Caco-2 (cell line): ENCODE measurements at places on chromosomes 1 and 21. TPM values are rescaled to one million over a fixed set of nuclear protein-coding genes. Genes with fewer than 3 reads are reported as not detected.

The GPR52 gene
- 0.75 and 1.2 TPM in 2 replicates for total RNA-seq

The APOBEC4 gene
- not detected in 2 replicates for total RNA-seq

The NPL gene
- total RNA-seq: 3.5 and 4.8 TPM in 2 replicates

The ADGRL4 gene
- not detected in 2 replicates for total RNA-seq

The ACTL8 gene
- total RNA-seq: 79.3 and 88.9 TPM in 2 replicates

The IQGAP3 gene
- total RNA-seq: 35.8 and 37.6 TPM in 2 replicates

The FALEC gene
- total RNA-seq: 0.59 and 0.63 TPM in 2 replicates

The SYPL2 gene
- total RNA-seq: 0.32 and 0.45 TPM in 2 replicates

The SPRR2A gene
- not detected in 2 replicates for total RNA-seq

The LY9 gene
- not detected in 2 replicates for total RNA-seq

The EPRS1 gene
- total RNA-seq: 199 and 215 TPM in 2 replicates

The RPTN gene
- not detected in 2 replicates for total RNA-seq

The HJV gene
- total RNA-seq: not detected in 2 replicates

DNA sequence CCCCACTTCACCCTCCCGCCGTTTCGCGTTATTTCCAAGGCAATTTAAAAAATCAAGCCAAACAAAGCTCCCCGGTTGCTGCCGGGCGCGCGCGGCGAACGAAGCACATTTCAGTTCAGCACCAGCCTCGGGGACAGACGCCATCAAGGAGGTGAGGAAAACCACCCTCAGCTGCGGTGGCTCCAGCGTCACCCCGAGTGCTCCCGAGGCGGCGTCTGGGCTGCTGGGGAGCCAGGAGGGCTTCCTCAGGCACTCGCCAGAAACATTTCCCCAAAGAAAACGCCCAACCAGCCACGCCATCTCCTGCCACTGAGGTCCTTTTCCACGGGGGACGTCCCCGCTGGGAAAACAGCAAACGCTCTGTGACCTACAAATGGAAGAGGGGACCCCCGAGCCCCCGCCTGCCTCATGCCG is 623 bp downstream of the GNG4 start:
- DNase-seq: peak; percentile 77
- peak overlapping the region; percentile 57 for H3K4me3 ChIP-seq
- H3K36me3 ChIP-seq: no peaks in the 10 kb centered on the region
- peaks cover 18% of the 10 kb centered on the region for H3K4me1 ChIP-seq

GRCh38 chr1:202287196-202287595 is 54.5 kb downstream of the UBE2T start:
- no peak overlapping the region for H3K4me3 ChIP-seq
- no peaks in the 10 kb centered on the region; the same call in 1 of the 2 replicates for H3K4me1 ChIP-seq
- H3K27me3 ChIP-seq: no peaks in the 10 kb centered on the region
- no peaks in the 10 kb centered on the region for H3K36me3 ChIP-seq

GRCh38 chr1:59394706-59395425 is 98.0 kb downstream of the FGGY start:
- DNase-seq: no peak
- H3K4me3 ChIP-seq: no peak overlapping the region
- no peaks in the 10 kb centered on the region for H3K4me1 ChIP-seq

GRCh38 chr1:232863544-232864275 is 58.5 kb downstream of the MAP10 start:
- no peaks in the 10 kb centered on the region for H3K4me1 ChIP-seq
- H3K4me3 ChIP-seq: no peak overlapping the region
- no peaks in the 10 kb centered on the region; the same call in 1 of the 2 replicates for H3K27me3 ChIP-seq
- no peak overlapping the region for H3K27ac ChIP-seq
- DNase-seq: no peak
- H3K36me3 ChIP-seq: no peaks in the 10 kb centered on the region

GRCh38 chr1:229191066-229191674 is 79.7 kb upstream of the RAB4A start:
- no peak for DNase-seq
- no peak overlapping the region for H3K27ac ChIP-seq
- H3K4me1 ChIP-seq: no peaks in the 10 kb centered on the region
- no peaks in the 10 kb centered on the region for H3K36me3 ChIP-seq
- H3K27me3 ChIP-seq: no peaks in the 10 kb centered on the region
- H3K4me3 ChIP-seq: no peak overlapping the region

DNA sequence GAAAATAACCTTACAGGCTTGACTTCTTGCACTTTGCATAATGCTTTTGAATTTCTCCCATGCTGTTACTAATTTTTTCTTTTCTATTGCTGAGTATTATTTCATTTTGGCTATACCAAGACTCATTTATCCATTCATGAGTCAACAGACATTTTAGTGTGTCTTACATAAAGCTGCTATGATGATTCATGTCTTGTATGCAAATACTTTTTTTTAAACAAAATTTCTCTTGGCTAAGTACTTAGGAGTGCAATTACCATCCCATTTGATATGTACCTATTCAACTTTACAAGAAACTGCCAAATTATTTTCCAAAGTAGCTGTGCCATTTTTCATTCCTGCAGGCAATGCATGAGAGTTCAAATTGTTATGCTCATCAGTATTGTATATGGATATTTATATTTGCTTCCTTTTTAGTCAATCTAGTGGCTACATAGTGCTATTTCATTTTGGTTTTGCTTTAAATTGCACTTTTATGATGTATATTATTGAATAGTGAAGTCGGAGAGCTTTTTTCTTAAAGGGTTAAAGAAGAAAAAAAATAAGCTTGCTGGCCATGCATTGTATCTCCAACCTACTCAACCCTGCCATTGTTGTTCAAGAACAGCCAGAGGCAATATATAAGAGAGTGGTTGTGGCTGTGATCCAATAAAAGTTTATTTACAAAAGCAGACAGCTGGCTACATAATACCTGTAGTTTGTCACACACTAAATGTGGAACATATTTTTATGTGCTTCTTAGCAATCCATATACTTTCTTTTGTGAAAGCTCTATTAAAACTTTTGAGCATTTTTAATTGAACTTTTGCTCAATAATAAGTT is 862.8 kb downstream of the KCNT2 start:
- H3K4me3 ChIP-seq: no peak overlapping the region
- H3K4me1 ChIP-seq: no peaks in the 10 kb centered on the region
- H3K27ac ChIP-seq: no peak overlapping the region
- H3K27me3 ChIP-seq: no peaks in the 10 kb centered on the region
- no peaks in the 10 kb centered on the region for H3K36me3 ChIP-seq

DNA sequence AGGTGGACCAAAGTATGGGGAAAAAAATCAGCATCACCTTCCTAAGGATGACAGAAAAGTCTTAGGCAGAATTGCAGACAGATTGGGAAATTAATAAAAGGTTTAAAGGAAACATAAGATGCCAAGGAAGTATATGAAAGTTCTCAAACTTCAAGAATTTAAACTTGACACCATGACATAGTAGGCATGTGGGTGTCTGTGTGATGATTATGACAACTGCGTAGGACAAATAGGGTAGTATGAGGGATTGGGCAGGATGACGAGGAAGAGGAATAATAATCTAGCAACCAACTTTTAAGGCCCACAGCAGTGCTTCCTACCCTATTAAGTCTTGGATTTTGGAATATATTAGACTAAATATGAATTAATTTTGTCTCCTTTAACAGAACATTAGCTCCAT is 52.4 kb downstream of the HNRNPR start:
- no peaks in the 10 kb centered on the region for H3K36me3 ChIP-seq
- H3K27me3 ChIP-seq: no peaks in the 10 kb centered on the region
- no peak overlapping the region for H3K4me3 ChIP-seq
- DNase-seq: no peak

- peaks cover 37% of the 10 kb centered on the region for H3K4me1 ChIP-seq
- no peak overlapping the region for H3K4me3 ChIP-seq
- no peaks in the 10 kb centered on the region for H3K27me3 ChIP-seq
- no peaks in the 10 kb centered on the region; the same call in 1 of the 2 replicates for H3K36me3 ChIP-seq
- no peak for DNase-seq
Observed at GRCh38 chr1:185645162-185645640, 89.0 kb upstream of the HMCN1 start.

GRCh38 chr1:247293047-247293446 is 37.2 kb downstream of the VN1R5 start:
- no peaks in the 10 kb centered on the region for H3K36me3 ChIP-seq
- no peak overlapping the region for H3K27ac ChIP-seq
- H3K27me3 ChIP-seq: no peaks in the 10 kb centered on the region
- no peak for DNase-seq
- no peaks in the 10 kb centered on the region for H3K4me1 ChIP-seq
- H3K4me3 ChIP-seq: no peak overlapping the region

DNA sequence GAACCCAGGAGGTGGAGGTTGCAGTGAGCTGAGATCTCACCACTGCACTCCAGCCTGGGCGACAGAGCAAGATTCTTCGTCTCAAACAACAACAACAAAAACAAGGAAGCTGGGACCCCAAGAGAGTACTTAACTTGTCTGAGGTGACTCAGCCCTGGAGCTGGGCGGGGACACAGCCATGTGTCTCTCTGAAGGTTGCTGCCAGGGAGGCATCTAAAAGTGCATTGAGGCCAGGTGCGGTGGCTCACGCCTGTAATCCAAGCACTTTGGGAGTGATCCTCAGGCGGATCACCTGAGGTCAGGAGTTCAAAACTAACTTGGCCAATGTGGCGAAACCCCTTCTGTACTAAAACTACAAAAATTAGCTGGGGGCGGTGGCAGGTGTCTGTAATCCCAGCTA is 7.7 kb downstream of the IFI6 start:
- no peak overlapping the region for H3K27ac ChIP-seq
- H3K27me3 ChIP-seq: no peaks in the 10 kb centered on the region
- H3K36me3 ChIP-seq: no peaks in the 10 kb centered on the region
- peaks cover 5% of the 10 kb centered on the region for H3K4me1 ChIP-seq

DNA sequence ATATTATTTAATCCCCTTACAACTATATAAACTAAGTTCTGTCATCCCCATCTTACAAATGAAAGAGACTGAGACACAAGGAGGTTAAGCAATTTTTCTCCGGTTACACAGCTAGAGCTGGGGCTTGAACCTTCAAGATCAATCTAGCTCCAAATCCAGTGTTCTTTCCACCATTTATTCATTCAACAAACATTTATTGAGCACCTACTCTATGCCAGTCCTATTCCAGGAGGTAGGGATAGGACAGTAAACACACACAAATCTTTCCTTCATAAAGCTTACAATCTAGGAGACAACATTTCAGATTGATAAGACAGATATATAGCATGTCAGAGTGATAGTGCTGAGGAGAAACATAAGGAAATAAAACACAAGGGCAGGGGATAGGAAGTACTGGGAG is 2.9 kb upstream of the TMEM125 start:
- no peak overlapping the region for H3K27ac ChIP-seq
- no peak for DNase-seq
- peaks cover 16% of the 10 kb centered on the region for H3K4me1 ChIP-seq

- H3K27me3 ChIP-seq: no peaks in the 10 kb centered on the region
- H3K36me3 ChIP-seq: no peaks in the 10 kb centered on the region
- no peaks in the 10 kb centered on the region for H3K4me1 ChIP-seq
- H3K4me3 ChIP-seq: no peak overlapping the region
- DNase-seq: no peak
Observed at GRCh38 chr1:172733815-172734214, 74.9 kb downstream of the FASLG start.

DNA sequence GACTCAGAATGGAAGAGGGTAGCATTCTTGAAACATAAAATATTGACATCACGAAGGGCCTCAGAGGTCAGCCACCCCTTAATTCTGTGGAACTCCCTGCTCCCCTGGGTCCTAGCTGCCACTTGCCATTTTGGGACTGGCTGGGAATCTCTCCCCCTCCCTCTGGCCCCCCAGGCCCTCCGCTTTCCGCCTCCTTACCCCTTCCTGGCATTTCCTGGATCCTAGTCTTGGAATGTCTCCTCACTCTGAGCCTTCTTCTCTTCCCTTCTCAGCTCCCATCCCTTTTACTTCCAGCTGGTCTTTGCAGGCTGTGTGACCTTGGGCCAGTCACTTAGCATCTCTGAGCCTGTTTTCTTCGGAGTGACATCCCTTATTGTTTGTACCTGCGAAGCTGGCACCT is 4.5 kb downstream of the PADI1 start:
- no peak overlapping the region for H3K4me3 ChIP-seq
- H3K27ac ChIP-seq: no peak overlapping the region
- DNase-seq: no peak
- no peaks in the 10 kb centered on the region for H3K4me1 ChIP-seq

- H3K27me3 ChIP-seq: no peaks in the 10 kb centered on the region
- no peaks in the 10 kb centered on the region for H3K36me3 ChIP-seq
- H3K4me1 ChIP-seq: no peaks in the 10 kb centered on the region
- H3K4me3 ChIP-seq: no peak overlapping the region
- no peak for DNase-seq
Observed at GRCh38 chr1:44785029-44785380, 3.0 kb downstream of the BEST4 start.

GRCh38 chr1:101238031-101238628 is 1.3 kb downstream of the S1PR1 start:
- no peaks in the 10 kb centered on the region; the same call in 1 of the 2 replicates for H3K27me3 ChIP-seq
- H3K36me3 ChIP-seq: no peaks in the 10 kb centered on the region
- 0 out of 2 replicates have a peak, but pooled peaks cover 5% of the 10 kb centered on the region for H3K4me1 ChIP-seq
- H3K4me3 ChIP-seq: no peak overlapping the region
- H3K27ac ChIP-seq: no peak overlapping the region

DNA sequence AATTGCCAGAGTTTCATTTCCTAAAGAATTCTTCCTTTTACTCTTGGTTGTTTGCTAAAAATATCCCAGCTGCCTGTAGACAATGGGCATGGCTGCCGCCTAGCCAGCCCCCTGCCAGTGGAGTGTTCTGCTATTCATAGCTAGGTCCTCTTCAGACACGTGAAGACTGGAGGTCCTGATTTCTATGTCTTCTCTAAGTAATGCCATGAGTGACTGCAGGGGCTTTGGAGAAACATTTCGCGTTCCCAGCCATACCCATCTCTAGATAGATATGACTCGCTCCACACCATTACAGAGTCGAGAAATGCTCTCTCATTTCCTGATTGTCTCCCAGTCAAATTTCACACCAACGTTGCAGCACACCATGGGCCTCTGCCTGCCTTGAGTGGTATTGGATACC is 99.5 kb upstream of the BACE2 start:
- no peak for DNase-seq
- no peaks in the 10 kb centered on the region; the same call in 1 of the 2 replicates for H3K27me3 ChIP-seq
- H3K36me3 ChIP-seq: no peaks in the 10 kb centered on the region
- H3K4me1 ChIP-seq: no peaks in the 10 kb centered on the region

DNA sequence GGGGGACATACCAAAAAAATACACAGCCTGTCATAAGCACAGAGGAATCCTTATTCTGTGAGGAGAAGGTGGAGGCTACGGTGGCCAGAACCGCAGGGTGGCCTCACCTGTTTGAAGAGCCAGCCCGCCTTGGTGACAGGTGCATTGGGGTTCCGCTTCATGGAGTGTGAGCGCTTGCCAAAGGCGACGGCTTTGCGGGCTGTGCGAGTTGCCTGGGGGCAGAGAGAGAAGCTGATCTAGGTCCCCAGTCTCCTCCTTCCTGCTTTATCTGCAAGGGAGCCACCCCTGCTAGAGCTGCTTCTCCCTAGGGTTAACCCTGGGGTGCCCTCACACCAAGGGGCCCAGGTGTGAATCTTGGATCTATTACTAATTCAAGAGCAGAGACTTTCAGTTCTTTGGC is 54.3 kb upstream of the GOLT1A start:
- H3K4me3 ChIP-seq: no peak overlapping the region
- peaks cover 20% of the 10 kb centered on the region for H3K4me1 ChIP-seq
- peaks cover 7% of the 10 kb centered on the region for H3K36me3 ChIP-seq
- H3K27me3 ChIP-seq: no peaks in the 10 kb centered on the region
- no peak for DNase-seq
- no peak overlapping the region for H3K27ac ChIP-seq
